ENCODE measurements at places on chromosomes 12 and 14.

GRCh38 chr12:9634177-9634803 is 26.6 kb upstream of the KLRB1 start:
- DNase-seq, result peak; percentile 3

DNA sequence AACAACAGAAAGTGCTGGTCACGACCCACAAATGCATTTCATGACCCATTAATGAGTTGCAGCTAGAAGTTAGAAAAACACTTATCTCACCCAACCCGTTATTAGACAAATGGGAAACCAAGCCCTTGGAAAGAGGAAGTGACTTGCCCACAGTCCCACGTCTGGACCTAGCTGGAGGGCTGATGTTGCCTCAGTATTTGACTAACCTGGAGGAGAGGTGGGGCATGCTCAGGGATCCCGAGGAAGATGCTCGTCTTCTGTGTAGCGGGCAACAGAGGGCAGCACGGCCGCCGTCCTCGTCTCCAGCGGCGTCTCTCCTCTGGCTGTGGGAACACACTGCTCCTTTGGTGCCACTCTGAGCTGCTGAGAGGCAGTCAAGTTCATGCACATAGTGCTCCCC is 12.7 kb downstream of the CCND2 start:
- DNase-seq, result no peak

DNA sequence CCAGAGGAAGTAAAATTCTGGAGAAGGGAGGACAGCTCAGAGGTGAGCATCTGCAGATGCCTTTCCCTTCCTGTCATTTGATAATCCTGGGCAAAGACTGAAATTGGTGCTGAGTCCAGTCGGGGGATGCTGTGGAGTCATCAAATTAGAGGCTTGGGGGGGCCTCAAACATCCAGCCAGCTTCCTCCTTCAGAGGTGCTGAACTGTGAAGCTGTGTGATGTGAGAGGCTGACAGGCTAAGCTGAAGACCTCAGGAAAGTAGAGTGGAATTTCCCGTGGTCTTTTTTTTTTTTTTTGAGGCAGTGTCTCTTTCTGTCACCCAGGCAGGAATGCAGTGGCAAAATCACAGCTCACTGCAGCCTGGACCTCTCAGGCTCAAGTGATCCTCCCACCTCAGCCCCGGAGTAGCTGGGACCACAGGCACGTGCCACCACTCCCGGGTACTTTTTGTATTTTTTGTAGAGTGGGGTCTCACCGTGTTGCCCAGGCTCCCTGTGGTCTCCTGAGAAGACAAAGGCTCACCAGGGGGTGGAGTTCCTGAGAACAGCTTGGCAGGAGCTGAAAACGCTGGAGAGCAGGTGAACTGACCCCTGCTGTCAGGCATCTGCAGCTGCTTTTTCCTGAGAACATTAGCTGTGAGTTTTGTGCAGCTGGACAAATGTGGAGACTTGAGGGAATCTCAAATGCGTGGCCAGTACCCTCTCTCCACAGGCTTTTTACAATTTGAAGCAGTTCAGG is 6.1 kb upstream of the TCL1B start:
- DNase-seq, result peak; percentile 76

DNA sequence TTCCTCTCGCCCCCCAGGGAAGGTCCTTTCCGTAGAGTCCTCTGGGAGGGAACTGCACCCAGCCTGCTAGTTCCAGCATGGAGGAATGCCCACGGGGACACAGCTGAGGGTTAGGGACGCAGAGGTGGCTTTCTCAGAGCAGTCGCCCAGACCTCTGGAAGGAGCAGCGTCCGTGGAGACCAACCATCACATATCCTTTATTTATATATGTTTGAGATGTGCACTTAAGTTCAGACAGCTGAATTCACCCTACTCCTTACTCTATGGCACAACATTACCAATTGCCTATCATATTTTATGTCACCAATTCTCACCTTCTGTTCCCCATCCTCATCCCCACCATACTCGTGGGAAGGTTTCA is 305.6 kb upstream of the DIO3 start:
- DNase-seq, result no peak

DNA sequence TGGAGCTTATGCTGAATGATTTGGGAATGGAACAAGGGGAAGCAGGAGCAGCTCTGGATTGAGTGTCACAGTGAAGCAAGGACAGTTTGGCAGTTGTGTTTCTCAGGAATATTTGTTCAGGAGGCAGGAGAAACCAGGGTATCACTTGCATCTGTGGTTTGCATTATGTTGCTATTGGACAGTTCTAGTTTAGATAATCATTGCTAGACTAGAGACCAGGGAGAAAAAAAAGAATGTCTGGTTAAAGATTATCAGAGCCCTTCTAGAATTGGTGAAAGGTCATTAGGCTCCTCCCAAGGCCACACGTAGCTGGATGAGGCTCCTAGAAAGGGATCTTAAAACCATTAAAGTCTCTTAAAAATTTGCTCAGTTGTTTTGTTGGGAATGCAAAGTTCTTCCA is 17.0 kb upstream of the SRSF5 start:
- DNase-seq, result no peak

- no peak for DNase-seq
Observed at GRCh38 chr14:56666294-56666693, 86.7 kb downstream of the TMEM260 start.
